Upper lobe of right lung (tissue), 1 donor: ENCODE measurements at places on chromosomes 4 and X.

DNA sequence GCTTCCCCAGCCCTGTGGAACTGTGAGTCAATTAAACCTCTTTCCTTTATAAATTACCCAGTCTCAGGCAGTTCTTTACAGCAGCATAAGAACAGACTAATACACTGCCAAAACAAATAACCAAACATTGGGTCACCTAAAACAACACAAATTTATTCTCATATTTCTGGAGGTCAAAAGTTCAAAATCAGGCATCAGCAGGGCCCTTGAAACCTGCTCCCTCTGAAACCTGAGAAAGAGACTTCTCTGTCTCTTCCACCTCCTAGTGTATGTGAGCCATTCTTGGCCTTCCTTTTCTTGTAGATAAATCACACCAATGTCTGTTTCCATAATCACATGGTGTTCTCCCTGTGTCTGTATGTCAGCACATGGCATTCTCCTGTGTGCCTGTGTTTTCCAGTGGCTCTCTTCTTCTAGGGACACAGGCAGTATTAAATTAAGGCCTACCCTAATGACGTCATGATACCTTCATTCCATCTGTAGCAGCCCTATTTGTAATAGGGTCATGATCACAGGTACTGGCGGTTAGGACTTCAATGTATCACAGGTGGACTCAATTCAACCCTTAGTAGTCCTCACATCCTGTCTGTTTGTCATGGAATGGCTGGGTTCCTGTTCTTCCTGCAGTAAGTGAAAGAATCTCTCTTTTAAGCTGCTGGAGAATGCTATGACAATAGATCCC lies 147.3 kb upstream of the CLNK start:
- H3K27ac ChIP-seq = no peak overlapping the region
- no peaks in the 10 kb centered on the region for H3K27me3 ChIP-seq
- no peak overlapping the region for H3K4me3 ChIP-seq
- H3K36me3 ChIP-seq = no peaks in the 10 kb centered on the region

- DNase-seq = no peak
- H3K36me3 ChIP-seq = no peaks in the 10 kb centered on the region
- H3K27me3 ChIP-seq = no peaks in the 10 kb centered on the region
- no peak overlapping the region for H3K27ac ChIP-seq
Measured at GRCh38 chrX:52217494-52218160, 32.9 kb downstream of the MAGED4 start.

GRCh38 chrX:88425739-88426138 lies 321.3 kb upstream of the CPXCR1 start:
- H3K4me1 ChIP-seq = no peaks in the 10 kb centered on the region
- DNase-seq = no peak
- no peaks in the 10 kb centered on the region for H3K36me3 ChIP-seq
- H3K27me3 ChIP-seq = no peaks in the 10 kb centered on the region
- H3K4me3 ChIP-seq = no peak overlapping the region

DNA sequence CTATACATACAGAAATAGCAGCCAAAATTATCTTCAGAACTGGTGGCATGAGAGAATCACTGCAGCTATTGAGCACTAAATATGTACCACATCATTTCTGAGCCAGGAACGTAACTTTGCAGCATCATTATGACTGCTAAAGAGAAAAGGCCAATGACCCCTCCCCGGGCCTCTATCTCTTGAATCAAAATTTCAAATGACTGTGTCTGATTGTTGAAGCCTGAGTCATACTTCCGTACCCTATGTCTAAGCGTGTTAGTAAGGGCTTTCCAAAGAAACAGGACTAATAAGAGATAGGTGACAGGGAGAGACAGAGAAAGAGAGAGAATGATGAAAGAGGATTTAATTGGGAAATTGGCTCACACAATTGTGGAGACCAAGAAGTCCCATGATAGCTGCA lies 445.5 kb upstream of the SPANXN1 start:
- no peaks in the 10 kb centered on the region for H3K36me3 ChIP-seq

DNA sequence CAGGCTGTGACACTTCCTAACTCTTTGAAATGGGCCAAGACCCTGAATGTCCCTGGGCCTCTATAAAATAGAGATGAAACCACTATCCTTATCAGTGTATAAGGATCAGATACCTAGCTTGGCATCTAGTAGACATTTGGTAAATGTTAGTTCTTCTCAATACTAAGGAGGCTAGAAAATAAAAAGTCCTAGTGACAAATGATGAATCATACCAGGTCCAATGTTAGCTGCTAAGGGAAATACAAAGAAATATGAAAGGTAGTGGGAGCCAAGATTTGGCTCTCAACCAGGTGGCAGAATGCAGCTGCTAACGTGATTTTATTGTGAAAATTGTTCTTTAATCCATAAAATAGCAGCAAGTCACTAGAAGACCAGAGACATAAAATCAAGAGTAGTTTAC lies 19.8 kb upstream of the PPARGC1A start:
- H3K27me3 ChIP-seq = no peaks in the 10 kb centered on the region
- H3K36me3 ChIP-seq = no peaks in the 10 kb centered on the region
- no peak for DNase-seq

- H3K27me3 ChIP-seq = no peaks in the 10 kb centered on the region
- no peak overlapping the region for H3K4me3 ChIP-seq
- peaks cover 14% of the 10 kb centered on the region for H3K36me3 ChIP-seq
- DNase-seq = no peak
Measured at GRCh38 chr4:39609454-39609931, 29.2 kb downstream of the SMIM14 start.

GRCh38 chr4:18180892-18181291 lies 159.3 kb upstream of the LCORL start:
- no peak overlapping the region for H3K27ac ChIP-seq
- H3K4me3 ChIP-seq = no peak overlapping the region
- DNase-seq = no peak

DNA sequence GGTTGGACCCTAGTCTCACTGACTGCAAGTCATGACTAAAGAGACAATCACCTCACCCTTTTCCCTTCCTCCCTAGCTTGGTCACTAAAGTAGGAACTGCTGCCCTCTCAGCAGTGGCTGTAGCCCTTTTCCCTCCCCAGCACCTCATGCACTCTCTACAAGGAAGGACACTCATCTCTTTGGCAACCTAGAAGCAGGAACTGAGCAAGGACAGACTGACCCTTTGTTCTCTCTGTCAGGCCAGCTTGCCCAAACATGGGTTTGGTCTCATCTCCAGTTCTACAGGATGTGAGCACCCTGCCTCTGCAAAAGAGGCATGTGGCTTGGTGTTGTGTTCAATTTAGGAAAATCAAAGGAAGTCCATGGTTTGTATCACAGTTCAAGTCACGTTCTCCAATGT lies 15.8 kb downstream of the LEF1 start:
- H3K4me3 ChIP-seq = no peak overlapping the region
- no peak for DNase-seq
- H3K27me3 ChIP-seq = peaks cover 3% of the 10 kb centered on the region
- no peaks in the 10 kb centered on the region for H3K4me1 ChIP-seq

- DNase-seq = peak; percentile 67
- no peak overlapping the region for H3K4me3 ChIP-seq
- H3K4me1 ChIP-seq = peaks cover 11% of the 10 kb centered on the region
- no peaks in the 10 kb centered on the region for H3K27me3 ChIP-seq
- no peak overlapping the region for H3K27ac ChIP-seq
Measured at GRCh38 chrX:323721-324628, 5.4 kb upstream of the GTPBP6 start.

DNA sequence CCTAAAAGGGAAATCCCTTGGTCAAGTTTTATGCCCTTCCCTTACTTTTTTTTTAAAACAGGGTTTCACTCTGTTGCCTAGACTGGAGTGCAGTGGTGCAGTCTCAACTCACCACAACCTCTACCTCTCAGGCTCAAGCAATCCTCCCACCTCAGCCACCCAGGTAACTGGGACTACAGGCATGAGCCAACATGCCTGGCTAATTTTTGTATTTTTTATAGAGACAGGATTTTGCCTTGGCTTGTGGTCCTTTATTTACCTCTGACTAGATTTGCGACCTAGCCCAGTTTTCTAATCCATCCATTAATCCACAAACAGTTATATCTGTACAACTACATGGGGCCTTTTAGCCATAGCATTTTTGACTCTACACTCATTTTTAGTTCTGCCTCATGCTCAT lies 23.7 kb downstream of the CDS1 start:
- no peak overlapping the region for H3K27ac ChIP-seq
- no peak for DNase-seq
- no peaks in the 10 kb centered on the region for H3K36me3 ChIP-seq
- H3K27me3 ChIP-seq = no peaks in the 10 kb centered on the region
- H3K4me1 ChIP-seq = no peaks in the 10 kb centered on the region
- no peak overlapping the region for H3K4me3 ChIP-seq

DNA sequence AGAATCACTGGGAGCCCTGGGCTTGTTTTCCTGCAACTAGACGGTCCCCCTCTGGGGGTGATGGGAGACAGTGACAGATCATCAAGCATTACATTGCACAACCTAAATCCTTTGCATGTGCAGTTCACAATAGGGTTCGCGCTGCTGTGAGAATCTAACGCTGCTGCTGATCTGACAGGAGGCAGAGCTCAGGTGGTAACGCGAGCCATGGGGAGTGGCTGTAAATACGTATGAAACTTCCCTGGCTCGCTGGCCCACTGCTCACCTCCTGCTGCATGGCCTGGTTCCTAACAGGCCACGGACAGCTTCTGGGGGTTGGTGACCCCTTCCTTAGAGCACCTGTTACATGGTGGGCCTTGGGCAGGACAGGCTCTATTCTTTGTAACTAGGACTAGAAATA lies 10.4 kb downstream of the PAQR3 start:
- H3K4me3 ChIP-seq = no peak overlapping the region
- H3K27ac ChIP-seq = no peak overlapping the region
- DNase-seq = no peak

- H3K27ac ChIP-seq = no peak overlapping the region
- H3K27me3 ChIP-seq = no peaks in the 10 kb centered on the region
- no peak for DNase-seq
- no peak overlapping the region for H3K4me3 ChIP-seq
- no peaks in the 10 kb centered on the region for H3K4me1 ChIP-seq
Measured at GRCh38 chrX:55794405-55794804, 76.9 kb downstream of the RRAGB start.

DNA sequence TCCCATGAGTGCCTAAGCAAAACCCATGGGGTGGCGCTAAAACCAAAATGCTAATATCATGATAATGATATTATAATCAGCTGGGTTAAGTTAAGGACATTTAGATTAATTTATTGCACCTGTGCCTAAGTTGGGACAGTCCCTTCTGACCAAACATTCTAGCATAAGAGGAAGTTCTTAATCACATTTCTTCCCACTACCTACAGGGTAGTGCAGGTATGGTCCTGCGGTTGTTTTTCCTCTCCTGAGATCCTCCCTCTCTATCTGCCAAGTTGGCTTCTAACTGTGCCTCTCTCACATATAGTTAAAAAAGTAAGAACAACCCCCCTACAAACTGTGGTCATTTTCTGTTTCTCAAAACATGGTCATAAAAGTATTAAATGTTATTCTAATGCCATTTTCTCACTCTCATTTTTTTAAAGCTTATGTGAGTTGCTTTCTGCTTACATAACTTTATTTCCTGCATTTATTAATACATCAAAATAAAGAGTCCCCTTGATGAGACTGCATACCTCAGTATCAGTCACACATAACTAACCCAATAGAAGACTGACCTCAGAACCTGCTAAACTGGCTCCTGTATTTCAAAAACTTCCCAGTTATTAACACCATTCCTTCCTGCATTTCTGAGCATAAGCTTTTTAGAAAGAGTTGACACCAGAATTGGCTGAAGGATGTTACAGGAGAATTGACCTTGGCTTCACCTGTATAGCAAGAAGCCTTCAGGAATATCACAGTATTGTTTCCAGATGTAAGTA lies 1332.5 kb downstream of the FSTL5 start:
- no peak for DNase-seq
- H3K27me3 ChIP-seq = no peaks in the 10 kb centered on the region
- H3K4me3 ChIP-seq = no peak overlapping the region

GRCh38 chr4:171843456-171843855 lies 30.3 kb downstream of the GALNTL6 start:
- H3K27ac ChIP-seq = no peak overlapping the region
- no peaks in the 10 kb centered on the region for H3K36me3 ChIP-seq
- H3K4me1 ChIP-seq = no peaks in the 10 kb centered on the region
- no peak overlapping the region for H3K4me3 ChIP-seq
- no peaks in the 10 kb centered on the region for H3K27me3 ChIP-seq

DNA sequence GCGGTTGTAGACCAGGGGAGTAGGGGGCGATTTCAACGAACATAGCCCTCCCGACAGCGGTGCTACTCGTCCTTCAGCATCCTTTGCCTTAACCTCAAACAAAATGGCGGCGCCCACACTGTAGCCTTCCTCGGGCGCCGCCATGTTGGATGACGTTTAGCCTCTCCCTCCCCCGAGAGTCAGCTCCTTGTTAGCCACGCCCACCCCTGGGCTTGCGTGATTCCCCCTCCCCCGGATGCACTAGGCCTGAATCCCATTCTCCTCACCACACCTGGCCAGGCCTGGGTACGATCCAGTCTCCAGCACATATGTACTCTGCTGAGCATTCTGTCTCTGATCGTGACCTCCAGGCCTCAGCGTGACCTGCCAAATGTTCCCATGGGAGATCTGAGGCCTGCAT lies 49.0 kb upstream of the ZNF157 start:
- peak; percentile 66 for DNase-seq
- no peaks in the 10 kb centered on the region for H3K27me3 ChIP-seq
- no peak overlapping the region for H3K27ac ChIP-seq
- no peaks in the 10 kb centered on the region for H3K4me1 ChIP-seq

DNA sequence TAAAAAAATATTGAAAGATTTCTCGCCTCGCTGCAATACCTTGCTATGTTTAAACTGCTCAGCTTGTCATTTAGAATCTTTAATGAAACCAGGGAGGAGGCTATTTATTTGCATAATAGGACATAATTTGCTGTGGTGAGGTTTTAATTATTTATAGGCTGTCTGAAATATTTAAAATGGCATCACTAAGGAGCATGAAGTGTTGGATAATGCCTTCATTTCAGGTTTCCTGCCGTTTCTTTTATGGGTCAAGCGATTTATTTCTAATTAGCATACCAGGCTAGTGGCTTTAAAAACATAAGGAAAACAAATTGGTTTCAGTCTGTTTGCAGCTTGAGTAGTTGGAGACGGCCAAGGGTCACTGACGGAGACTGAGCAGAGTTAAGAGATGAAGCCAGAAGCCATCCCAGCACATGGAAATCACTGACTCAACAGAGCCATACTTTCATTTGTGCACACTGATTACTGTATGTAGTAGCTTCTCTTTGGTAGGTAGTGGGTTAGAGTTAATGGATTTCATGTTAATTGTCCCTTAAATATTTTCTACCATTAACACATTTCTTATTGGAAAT lies 1962.4 kb upstream of the TENM3 start:
- no peak for DNase-seq
- H3K27ac ChIP-seq = no peak overlapping the region
- H3K4me1 ChIP-seq = no peaks in the 10 kb centered on the region
- H3K36me3 ChIP-seq = no peaks in the 10 kb centered on the region
- H3K27me3 ChIP-seq = no peaks in the 10 kb centered on the region

- no peaks in the 10 kb centered on the region for H3K36me3 ChIP-seq
- no peak for DNase-seq
- H3K27ac ChIP-seq = no peak overlapping the region
- H3K27me3 ChIP-seq = no peaks in the 10 kb centered on the region
Measured at GRCh38 chr4:173432430-173432829, 33.5 kb upstream of the SCRG1 start.

- peaks cover 7% of the 10 kb centered on the region for H3K36me3 ChIP-seq
Measured at GRCh38 chrX:2910109-2910508, 19.0 kb downstream of the ARSD start.
